ENCODE measurements at places on chromosomes 6 and 20.
A peak's percentile ranks its signal among the peaks of the same experiment; 100 is the strongest.

- DNase-seq: no peak
Measured at GRCh38 chr6:151478670-151479069, 15.1 kb upstream of the CCDC170 start.

GRCh38 chr6:154229786-154230185 is 126.8 kb downstream of the IPCEF1 start:
- no peak for DNase-seq

DNA sequence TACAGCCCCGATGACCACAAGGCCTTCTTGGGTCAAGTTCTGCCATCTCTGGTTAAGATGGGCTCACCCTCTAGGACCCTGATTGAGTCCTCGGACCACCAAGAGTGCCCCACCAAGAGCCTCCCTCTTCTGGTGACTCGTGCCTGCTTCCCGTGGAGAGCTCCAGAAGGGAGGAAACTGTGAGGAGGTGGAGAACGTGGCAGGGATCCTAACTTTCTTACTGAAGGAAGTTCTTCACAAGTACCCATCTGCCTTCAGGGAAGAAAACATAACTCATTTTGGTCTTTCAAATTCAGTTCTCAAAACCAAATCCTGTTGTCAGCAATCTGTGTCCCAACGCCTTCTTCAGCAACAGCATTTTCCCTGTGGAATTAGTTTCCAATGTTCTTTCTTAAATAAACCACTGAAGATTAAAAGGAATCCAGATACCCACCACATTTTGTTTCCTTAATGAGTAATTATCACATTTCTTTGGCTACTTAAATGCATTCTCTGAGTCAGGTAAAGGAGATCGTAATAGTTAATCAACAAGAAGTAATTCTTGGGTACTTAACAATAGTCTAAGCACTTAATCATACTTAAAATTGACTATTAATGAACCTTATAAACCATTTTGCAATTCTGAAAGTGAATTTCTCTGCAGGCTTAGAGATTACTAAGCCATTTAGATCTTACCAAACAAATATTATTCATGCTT is 185.8 kb upstream of the SGK1 start:
- DNase-seq: no peak

GRCh38 chr6:87155842-87156815 is 764 bp downstream of the ZNF292 start:
- peak; percentile 19 for DNase-seq

GRCh38 chr20:63698739-63699465 is 2.5 kb downstream of the TNFRSF6B start:
- DNase-seq: peak; percentile 96

- DNase-seq: no peak
Measured at GRCh38 chr6:154478021-154478700, 32.3 kb downstream of the CNKSR3 start.

- DNase-seq: no peak
Measured at GRCh38 chr6:56345376-56345995, 98.1 kb upstream of the COL21A1 start.

DNA sequence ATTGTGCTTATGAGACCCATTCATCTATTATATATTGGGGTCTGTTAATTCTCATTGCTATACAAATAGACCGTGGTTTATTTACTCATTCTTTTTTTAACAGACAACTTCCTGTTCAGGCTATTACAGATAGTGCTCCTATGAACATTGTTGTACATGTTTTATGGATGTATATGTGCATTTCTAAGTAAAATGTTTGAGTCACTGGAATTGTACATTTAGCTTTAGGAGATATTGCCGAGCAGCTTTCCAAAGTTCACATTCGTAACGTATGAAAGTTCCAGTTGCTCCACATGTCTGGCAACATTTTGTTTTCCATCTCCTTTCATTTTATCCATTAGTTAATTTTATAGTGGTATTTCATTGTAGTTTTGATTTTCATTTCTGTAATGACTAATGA is 19.1 kb downstream of the SLC17A2 start:
- DNase-seq: no peak

DNA sequence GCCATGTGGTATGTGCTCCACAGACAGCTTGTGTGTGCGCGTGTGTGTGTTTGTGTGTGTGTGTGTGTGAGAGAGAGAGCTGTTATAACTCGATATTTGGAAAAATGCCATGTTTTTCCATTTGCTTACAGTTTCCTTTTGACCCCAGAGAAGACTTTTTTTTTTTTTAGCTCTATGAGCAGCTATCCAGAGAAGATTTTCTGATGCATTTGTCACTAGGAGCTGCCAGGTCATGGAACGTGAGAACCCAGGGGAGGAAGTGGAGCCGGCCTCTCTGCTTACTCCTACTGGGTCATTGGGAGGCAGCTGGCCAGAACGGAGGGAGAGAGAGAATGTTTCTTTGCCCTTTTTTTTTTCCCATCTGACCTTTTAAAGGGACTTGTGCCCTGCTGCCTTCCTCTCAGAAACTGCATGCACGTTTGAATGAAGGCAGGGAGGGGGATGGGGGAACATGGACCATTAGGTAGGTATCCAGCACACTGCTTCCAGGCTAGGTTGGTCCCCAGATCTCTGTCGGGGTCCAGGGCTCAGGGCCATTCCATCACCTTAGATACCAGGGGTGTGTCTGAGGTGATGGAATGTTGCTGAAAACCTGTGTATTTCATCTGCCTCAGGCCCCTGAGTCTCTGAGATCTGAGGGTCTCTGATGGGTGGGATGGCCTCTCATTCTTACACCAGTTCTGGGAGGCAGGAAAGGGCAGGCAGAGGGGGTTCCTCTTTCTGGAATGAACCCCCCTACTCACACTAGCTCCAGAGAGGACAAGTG is 11.2 kb upstream of the MRPS18A start:
- peak; percentile 47 for DNase-seq

DNA sequence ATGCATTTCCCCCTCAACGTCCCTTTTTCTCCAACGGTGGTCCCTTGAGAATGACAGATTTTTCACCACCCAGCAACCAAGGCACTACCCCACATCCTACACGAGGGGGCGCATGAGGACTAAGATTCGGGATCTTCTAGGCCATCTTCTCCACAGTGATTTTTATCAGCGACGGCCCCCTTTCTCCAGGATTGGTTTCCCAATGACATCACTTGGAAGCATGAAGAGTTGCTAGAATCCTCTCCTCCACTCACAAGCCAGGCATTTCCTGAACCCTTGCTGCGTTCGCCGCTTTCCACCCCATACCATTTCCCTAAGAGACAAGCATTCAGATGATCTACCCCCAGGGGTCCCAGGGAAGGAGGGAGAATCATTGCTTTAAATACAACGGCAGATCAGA is 252.0 kb downstream of the HIVEP2 start:
- peak; percentile 18 for DNase-seq

DNA sequence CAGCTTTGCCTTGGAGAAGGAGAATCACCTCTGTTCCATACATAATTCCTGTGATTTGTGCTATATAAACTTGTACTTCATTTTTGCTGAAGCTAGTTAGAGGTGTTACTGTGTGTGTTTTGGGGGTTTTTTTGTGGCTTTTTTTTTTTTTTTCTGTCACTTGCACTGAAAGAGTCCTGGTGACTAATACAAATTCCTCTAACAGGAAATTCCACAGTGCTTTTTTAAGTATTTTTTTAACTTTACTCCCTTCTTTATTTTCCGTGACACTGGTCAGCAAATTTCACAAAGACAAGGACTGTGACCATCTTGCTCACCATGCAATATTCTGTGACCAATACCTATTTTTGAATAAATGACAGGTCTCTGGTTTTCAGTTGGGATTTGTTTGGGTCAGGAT is 110.5 kb downstream of the ISM1 start:
- no peak for DNase-seq

- no peak for DNase-seq
Measured at GRCh38 chr6:140620496-140620895, 1246.0 kb upstream of the CITED2 start.

DNA sequence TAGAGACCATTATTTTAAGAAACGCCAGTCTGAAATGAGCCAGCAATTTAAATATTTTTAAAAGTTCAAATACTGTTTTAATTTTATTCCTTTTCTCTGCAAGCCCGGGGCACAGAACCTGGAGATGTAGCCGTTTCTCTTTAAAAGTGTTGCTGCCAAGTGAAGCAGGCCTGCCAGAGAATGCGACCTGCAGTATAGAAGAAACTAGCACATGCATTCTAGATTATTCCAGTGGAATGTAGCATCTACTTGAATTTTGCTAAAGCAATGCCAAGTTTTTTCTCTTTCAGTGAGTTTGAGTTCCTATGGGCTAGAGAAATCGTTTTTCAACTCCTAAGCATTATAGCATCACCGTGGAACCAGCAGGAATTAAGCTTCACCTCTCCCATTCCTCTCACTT is 101.3 kb downstream of the QRSL1 start:
- no peak for DNase-seq

DNA sequence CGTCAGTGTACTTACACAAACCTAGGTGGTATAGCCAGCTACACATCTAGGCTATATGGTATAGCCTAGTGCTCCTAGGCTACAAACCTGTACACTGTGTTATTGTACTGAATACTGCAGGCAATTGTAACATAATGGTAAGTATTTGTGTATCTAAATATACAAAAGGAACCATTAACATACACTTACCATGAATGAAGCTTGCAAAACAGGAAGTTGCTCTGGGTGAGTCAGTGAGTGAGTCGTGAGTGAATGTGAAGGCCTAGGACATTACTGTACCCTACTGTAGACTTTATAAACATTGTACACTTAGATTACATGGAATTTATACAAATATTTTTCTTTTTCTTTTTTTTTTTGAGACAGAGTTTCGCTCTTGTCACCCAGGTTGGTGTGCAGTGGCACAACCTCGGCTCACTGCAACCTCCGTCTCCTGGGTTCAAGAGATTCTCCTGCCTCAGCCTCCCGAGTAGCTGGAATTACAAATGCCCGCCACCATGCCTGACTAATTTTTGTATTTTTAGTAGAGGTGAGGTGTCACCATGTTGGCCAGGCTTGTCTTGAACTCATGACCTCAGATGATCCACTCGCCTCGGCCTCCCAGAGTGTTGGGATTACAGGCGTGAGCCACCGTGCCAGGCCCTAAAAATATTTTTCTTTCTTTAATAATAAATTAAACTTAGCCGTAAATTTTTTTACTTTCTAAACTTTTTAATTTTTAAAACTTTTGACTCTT is 15.4 kb upstream of the KIAA1755 start:
- DNase-seq: no peak

DNA sequence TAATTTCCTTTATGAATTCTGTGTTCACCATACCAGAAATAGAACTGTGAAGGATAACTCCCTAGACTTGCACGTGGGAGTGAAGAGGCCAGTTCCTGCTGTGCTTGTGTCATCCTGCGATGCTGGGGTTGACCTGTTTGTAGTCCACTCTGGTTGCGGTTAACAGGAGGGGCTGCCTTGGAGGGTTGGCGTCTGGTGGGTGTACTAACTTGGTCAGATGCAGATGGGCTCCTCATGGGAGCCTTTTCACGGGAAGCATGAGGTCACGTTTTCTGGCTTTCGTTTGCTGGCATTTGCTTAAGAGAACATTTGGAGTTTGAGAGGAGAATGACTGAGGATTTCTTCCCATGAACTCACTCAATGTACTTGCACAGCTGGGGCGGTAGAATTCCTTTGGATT is 41.2 kb downstream of the IGF2R start:
- DNase-seq: no peak

DNA sequence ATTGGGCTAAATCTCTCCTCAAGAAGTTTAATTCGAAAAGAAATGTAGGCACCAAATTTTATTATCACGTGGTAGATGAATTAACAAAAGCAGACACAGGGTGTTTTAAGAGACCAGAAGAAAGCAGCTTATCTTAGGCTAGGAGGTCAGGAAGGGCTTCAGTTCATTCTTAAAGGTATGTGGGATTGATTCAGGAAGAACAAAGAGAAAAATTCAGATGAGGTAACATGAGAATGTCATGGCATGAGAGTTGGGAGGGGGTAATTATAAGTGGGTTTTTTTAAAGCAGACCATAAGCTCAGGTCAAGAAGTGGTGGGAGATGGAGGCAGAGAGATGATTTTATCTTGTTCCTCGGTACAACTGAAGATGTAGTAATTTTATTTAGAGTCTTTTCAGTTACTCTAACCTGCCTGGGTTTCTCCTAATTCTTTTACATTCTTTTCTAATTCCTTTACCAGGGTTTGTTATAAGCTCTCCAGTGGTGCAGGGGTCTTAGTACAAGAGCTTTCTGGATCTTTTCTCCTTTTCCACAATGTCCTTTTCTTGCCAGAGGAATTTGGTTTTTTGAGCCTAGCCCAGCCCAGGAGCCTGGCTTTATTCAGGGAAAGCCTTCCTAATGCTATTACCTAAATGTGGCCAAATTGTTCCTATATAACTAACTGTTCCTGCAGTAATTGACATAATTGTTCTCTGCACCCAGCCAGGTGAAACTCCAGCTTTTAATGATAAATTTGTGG is 474.1 kb upstream of the BTBD3 start:
- DNase-seq: no peak

DNA sequence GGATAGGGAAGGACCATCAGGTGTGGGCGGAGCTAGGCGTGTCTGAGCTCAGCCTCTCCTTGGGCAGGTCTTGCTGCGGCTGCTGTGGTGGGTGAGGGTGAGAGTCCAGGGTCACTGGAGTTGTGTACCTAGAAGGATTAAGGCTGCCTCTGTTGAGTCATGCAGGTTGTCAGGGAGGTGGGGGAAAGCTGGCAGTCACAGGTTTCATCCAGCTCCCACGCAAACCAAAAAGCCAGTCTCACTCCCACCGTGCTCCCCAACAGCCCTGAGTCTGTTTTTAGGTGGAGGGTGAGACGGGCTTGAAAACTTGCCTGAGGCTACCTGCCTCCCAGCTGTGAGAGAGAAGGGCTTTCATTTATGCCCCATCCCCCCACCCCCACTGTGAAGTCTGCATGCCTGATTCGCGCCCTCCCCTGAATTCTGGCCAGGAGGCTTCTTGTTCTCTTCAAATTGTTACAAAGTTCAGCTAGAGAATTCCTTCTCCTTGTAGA is 161.5 kb downstream of the MYLK4 start:
- DNase-seq: no peak

GRCh38 chr6:11653028-11653583 is 115.6 kb downstream of the TMEM170B start:
- peak; percentile 47 for DNase-seq

- DNase-seq: no peak
Measured at GRCh38 chr20:48823476-48823875, 4.3 kb downstream of the PREX1 start.

GRCh38 chr20:41387444-41387851 is 20.8 kb upstream of the EMILIN3 start:
- DNase-seq: no peak

- no peak for DNase-seq
Measured at GRCh38 chr6:99080191-99080590, 132.4 kb upstream of the FBXL4 start.

- DNase-seq: no peak
Measured at GRCh38 chr6:158655569-158656450, 6.0 kb downstream of the SYTL3 start.

GRCh38 chr6:21986703-21987102 is 310.1 kb downstream of the PRL start:
- DNase-seq: no peak

- no peak for DNase-seq
Measured at GRCh38 chr6:137756788-137757187, 110.3 kb upstream of the TNFAIP3 start.

DNA sequence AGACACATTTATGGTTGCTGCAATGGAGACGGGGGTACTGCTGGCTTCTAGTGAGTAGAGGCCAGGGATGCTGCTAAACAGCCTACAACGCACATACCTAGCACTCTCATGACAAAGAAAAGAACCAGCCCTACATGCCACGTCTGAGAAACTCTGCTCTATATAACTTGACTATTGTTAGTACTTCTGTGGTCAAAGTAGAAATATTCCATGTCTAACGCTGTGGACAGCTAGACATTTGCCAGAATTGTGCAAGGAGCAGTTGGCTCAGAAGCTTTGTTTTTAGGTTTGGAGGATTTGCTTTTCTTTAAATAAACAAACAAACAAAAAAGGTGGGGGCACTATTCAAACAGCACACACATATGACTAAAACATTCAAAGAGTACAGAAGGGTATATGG is 20.5 kb downstream of the UBE2V1 start:
- DNase-seq: no peak

- DNase-seq: no peak
Measured at GRCh38 chr6:22254886-22255285, 42.0 kb downstream of the PRL start.

All from H54 (cell line).